Immature natural killer cell (primary cell): ENCODE measurements at places on chromosomes 3 and 15. TPM values are rescaled to one million over a fixed set of nuclear protein-coding genes. Genes with fewer than 3 reads are reported as not detected.

The RAB6B gene
- polyA plus RNA-seq, result 0.53 TPM

DNA sequence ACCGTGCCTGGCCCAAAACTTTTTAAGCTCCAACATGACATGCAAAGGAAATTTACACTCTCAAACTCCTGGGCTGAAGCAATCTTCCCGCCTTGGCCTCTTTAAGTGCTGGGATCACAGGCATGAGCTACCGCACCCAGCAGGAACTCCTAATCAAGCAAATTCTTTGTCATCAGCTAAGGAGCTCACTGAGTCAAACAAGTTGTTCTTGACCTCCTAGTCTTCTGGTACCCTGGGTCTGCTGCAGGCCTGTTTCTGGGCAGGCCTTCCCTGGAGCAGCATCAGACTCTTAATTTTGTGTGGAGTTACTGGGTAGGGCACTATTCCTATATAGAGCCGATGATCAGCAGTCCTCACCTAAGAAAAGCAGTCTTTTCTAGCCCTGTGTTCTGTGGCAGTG is 68.4 kb upstream of the FLNB start:
- H3K36me3 ChIP-seq, result no peaks in the 10 kb centered on the region
- H3K4me1 ChIP-seq, result no peaks in the 10 kb centered on the region
- H3K4me3 ChIP-seq, result no peak overlapping the region
- DNase-seq, result no peak
- H3K27me3 ChIP-seq, result peaks cover 4% of the 10 kb centered on the region

GRCh38 chr15:92881211-92881754 is 18.8 kb upstream of the CHD2 start:
- peaks cover 16% of the 10 kb centered on the region for H3K36me3 ChIP-seq
- peak overlapping the region; percentile 99 for H3K27ac ChIP-seq
- peaks cover 44% of the 10 kb centered on the region for H3K4me1 ChIP-seq
- H3K4me3 ChIP-seq, result peak overlapping the region; percentile 95
- DNase-seq, result no peak
- H3K27me3 ChIP-seq, result peaks cover 20% of the 10 kb centered on the region

- H3K4me1 ChIP-seq, result no peaks in the 10 kb centered on the region
- DNase-seq, result no peak
- no peaks in the 10 kb centered on the region for H3K27me3 ChIP-seq
- H3K36me3 ChIP-seq, result no peaks in the 10 kb centered on the region
- H3K27ac ChIP-seq, result no peak overlapping the region
- H3K4me3 ChIP-seq, result no peak overlapping the region
These were observed 806.5 kb downstream of the OTOL1 start for GRCh38 chr3:162302983-162303624.
